ENCODE measurements at places on chromosomes 12 and 14.

GRCh38 chr12:64054079-64054520 is 168.0 kb downstream of the KICS2 start:
- no peak for DNase-seq

DNA sequence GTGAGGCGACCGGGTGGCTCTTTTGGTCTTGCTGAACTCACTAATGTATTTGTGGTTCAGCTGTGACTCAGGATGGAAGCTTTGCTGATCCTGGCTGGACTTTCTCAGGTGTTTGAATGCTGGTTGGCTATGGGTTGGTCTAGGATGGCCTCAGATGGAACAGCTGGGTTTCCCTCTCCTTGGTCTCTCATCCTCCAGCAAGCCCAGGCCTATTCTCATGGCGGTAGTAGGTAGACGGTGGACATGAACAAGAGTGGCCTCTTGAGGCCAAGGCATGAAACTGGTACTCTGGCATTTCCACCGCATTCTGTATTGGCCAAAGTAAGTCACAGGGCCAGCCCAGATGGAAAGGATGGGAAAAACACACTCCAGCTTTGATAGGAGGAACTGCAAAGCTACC is 11.8 kb upstream of the POLR3B start:
- no peak for DNase-seq

- no peak for DNase-seq
Measured at GRCh38 chr14:68607867-68608573, 184.8 kb downstream of the ZFP36L1 start.

DNA sequence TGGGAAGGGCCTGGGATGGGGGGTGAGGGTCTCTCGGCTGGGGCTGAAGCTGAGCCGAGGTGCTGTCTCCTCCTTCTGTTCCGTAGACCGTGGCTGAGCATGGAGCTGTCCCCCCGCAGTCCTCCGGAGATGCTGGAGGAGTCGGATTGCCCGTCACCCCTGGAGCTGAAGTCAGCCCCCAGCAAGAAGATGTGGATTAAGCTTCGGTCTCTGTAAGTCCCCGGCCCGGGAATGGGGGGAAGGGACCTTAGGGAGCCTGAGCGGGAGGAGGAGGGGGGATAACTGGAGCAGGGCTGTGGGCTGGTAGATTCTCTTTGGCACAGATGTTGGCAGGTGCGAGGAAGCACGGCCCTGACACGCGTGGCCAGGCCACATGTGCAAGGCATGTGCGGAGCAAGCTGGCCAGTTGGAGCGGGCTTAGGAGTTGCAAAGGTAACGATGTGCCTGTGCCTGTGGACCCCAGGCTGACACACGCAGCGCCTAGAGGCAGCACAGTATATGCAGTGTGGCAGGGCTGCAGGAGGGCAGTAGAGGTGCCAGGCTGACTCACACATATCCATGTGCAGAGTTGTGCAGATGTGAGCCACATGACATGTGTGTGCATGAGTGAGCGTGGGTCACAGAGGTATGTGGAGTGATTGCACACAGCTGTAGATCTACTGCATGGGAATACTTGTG is 512 bp downstream of the PDE1B start:
- DNase-seq: no peak

GRCh38 chr12:77152623-77153193 is 87.3 kb upstream of the E2F7 start:
- no peak for DNase-seq

DNA sequence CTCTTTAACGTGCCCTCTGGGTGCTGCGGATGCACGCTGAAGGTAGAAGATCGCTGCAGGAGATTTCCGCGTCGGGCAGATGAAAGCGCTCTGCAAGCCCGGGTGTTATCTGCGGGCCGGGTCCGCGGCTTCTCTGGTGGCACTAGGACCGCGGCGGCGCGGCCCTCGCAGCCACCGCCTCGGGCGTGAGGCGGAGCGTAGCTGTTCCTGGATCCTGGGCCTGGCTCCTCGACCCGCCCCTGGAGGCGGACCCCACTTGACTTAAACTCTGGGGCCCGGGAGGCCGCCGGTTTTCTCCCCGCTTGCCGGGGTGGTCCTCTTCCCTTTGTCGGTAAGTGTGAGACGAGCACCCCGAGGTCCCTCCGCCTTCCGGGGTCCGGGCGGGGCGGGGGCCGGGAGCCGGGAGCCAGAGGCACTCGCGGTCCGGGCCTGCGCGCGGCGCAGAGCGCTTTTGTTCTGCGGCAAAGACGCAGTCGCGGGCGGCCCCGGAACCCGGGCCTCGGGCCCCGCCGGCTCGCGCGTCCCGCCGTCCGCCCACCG is at the start of gene RESF1:
TSS of gene RESF1 (plus strand) at position 255 of the 540 bp plus-strand sequence. CDS start 21,541 bp downstream, outside the sequence.
- peak; percentile 91 for DNase-seq

- DNase-seq: no peak
Measured at GRCh38 chr12:26179826-26180225, 15.5 kb upstream of the SSPN start.

- no peak for DNase-seq
Measured at GRCh38 chr12:1533205-1533601, 61.2 kb downstream of the FBXL14 start.

- no peak for DNase-seq
Measured at GRCh38 chr12:16613199-16613598, 7.2 kb upstream of the LMO3 start.

All from vagina (tissue), 2 donors.